Vagina (tissue), 2 donors: ENCODE measurements at places on chromosomes 5 and 9. TPM values are rescaled to one million over a fixed set of nuclear protein-coding genes. Genes with fewer than 3 reads are reported as not detected.
A peak's percentile ranks its signal among the peaks of the same experiment; 100 is the strongest.

Gene GHR
- 16.7 TPM for total RNA-seq

Gene MARCOL
- not detected for total RNA-seq

Gene CTSL
- total RNA-seq = 68.0 TPM

Gene PCDHGA1
- not detected for total RNA-seq

Gene CDH9
- total RNA-seq = not detected

Gene OR13C2
- total RNA-seq = not detected

Gene PCSK1
- 1.7 TPM for total RNA-seq

Gene BRIX1
- 10.3 TPM for total RNA-seq

Gene MEIKIN
- total RNA-seq = not detected

- no peak for DNase-seq
These were observed 46.4 kb upstream of the FAM170A start for GRCh38 chr5:119582987-119583386.

- no peak for DNase-seq
These were observed 369.7 kb downstream of the CDK5RAP2 start for GRCh38 chr9:120210274-120210673.

- no peak for DNase-seq
These were observed 3.5 kb upstream of the PLAA start for GRCh38 chr9:26950521-26950920.

GRCh38 chr5:76326577-76327302 is 76.3 kb upstream of the IQGAP2 start:
- no peak for DNase-seq

- DNase-seq = no peak
These were observed 36.1 kb upstream of the SLC2A8 start for GRCh38 chr9:127360829-127361228.

GRCh38 chr5:16178745-16179372 is 732 bp downstream of the MARCHF11 start:
- DNase-seq = no peak

GRCh38 chr9:134858051-134858841 is 22.4 kb upstream of the FCN2 start:
- DNase-seq = no peak

DNA sequence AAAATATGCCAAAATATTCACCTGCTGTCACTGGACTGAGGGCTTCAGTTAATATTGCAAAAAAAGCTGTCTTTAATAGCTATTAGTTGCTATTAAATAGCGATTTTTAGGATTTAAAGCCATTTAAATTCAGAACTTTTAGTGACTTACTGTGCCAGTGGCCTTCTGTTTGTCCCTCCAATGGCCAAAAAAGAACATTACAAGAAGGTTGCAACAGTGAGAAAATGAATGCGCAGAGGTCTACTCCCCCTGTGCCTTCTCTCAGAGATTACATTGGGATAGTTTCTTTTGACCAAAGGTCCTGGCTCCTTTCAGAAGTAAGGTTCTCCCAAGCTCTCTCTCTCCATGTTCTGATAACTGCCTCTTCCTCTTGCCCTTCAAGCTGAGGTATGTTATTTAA is 930.3 kb upstream of the ARRDC3 start:
- DNase-seq = no peak

- DNase-seq = no peak
These were observed 32.5 kb upstream of the OR2K2 start for GRCh38 chr9:111362526-111362925.

GRCh38 chr5:106699796-106700195 is 970.9 kb downstream of the EFNA5 start:
- no peak for DNase-seq

GRCh38 chr5:164354139-164354751 is 848.8 kb downstream of the MAT2B start:
- no peak for DNase-seq

- no peak for DNase-seq
These were observed 65.3 kb downstream of the CDC14B start for GRCh38 chr9:96554326-96554725.

DNA sequence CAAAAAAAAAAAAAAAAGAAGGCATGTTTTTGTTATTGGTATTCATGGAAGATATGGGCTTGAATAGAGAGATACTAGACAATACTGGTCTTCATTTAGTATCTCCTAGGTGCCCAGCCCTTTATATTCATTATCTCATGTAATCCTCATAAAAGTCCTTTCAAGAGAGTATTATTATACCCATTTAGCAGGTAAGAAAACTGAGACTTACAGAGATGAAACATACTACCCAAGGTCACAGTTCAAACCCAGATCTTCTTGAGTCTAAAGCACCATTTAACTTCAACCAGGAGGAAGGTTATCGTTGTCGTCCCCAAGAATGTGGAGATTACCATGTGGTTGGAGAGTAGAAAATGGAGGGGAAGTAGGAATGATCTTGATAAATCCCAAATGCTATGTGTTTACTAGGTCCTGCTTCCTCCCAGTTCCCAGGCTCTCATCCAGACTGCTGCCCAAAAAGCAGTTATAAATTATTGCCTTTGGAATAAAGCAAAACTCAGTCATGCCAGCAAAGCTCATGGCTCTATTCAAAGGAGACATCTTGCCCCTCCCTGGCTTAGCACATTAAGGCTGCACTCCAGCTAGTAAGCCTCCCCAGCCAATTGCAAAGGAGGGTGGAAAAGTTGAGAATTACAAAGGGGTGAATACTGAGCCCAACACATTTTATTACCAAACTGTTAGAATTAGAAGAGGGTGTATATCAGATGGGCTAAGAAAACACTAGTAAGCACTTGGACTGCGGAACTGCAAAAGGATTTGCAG is 163.9 kb downstream of the PIK3R1 start:
- DNase-seq = peak; percentile 91

GRCh38 chr9:4750023-4750673 is 9.1 kb upstream of the AK3 start:
- DNase-seq = no peak

DNA sequence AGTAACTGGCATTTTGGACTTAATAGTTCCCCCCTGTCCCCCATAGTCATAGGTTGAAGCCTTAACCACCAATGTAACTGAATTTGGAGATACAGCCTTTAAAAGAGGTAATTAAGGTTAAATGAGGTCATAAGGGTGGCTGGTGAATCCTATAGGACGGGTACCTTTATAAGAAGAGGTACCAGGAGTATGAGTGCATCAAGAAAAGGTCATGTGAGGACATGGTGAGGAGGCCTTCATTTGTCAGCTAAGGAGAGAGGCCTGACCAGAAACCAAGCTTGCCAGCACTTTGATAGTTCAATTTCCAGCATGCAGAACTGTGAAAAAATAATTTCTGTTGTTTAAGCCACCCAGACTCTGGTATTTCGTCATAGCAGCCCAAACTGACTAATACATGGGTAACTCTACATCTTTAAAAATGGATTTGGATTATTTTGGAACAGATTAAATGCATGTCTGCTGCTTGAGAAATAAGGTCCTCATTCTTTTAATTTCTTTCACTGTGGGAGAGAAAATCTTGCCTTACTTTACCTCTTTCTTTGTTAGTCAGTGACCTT is 9.7 kb downstream of the RASA1 start:
- no peak for DNase-seq

DNA sequence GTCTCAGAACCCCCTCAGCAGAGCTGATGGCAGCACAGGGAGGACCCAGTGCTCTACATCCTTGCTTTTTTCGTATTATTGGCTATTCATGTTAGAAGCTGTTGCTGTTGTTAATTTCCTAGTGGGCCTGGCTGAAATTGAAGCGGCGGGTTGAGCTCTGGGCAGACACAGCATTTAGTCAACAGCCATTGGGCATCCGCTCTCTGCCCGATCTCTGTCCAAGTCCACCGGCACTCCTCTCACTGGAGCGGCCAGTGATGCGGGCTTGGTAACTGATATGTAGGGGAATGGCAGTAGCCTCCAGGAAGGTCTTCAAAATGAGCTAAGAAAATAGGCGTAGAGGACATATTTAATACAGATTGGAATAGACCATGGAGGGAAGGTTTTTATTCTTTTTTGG is 1.3 kb upstream of the GARNL3 start:
- no peak for DNase-seq

- DNase-seq = no peak
These were observed 249.0 kb downstream of the GLIS3 start for GRCh38 chr9:4050916-4051315.

DNA sequence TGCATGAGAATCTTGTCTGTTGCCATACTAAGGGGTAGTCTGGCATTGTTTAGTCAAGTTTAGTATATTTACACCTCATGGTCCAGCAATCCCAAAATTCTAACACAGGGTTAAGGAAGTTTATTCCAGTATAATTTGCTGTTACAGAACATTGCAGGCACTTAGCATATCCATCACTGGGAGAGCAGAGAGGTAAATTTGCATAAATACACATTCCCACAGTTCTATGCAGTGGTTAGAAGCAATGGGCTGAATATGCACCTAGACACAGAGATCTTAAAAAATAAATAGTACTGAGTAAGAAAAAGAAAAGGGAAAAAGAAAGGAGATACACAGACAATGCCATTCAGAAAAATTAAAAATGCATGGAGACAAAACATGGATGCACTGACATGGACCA is 692.3 kb upstream of the MEF2C start:
- no peak for DNase-seq

DNA sequence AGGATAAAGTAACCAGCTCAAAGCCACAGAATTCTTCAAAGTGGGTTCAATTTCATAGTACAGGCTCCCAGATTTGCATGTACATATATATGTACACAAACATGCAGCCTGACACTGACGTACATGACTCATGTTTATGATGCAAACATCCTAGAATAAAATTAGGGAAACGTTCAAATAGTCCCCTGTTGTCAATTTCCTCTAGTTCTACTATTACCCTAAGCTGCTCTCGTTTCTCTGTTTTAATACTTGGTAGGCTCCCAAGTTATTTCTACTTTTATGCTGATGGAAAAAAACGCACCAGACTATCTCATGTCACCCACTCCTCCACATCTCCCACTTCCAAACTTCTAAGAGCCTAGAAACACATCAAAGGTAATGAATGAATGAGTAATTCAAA is 229.7 kb downstream of the EPB41L4A start:
- DNase-seq = no peak

DNA sequence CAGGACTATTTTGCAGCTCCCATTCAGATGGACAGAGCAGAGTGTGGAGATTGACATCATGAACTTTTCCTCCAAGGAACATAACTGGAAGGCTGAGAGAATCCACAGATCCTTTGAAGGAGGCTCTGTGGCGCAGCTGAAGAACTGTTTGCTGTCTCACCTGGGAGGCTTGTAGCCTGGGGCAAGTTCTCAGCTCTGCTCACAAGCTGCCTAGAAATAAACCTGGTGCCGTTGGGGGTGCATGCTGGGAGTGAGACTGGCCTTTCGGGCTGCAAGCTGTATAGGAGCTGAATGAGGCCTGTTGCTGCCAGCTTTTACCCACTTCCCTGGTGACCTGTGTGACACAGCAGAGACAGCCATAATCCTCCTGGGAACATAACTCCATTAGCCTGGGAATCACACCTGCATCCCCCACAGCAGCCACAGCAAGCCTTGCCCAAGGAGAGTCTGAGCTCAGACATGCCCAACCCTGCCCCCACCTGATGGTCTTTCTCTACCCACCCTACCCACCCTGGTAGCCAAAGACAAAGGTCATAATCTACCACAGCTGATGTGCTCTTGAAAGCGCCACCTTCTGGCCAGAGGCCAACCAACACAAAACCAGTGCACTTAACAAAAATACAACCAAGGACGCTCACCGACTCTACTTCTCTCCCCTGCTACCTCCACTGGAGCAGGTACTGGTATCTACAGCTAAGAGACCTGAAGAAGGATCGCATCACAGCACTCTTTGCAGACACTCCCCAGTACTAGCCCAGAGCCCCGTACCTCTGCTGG is 205.1 kb upstream of the MRPS30 start:
- DNase-seq = no peak

GRCh38 chr9:22056402-22056801 is 47.3 kb upstream of the CDKN2B start:
- DNase-seq = no peak

- no peak for DNase-seq
These were observed 6.3 kb downstream of the UCK1 start for GRCh38 chr9:131524665-131525315.
